ENCODE measurements at places on chromosomes 1 and 21. TPM values are rescaled to one million over a fixed set of nuclear protein-coding genes. Genes with fewer than 3 reads are reported as not detected.

The OR2T5 gene
- not detected for total RNA-seq

The OR2AK2 gene
- total RNA-seq: not detected

The FOXD3 gene
- total RNA-seq: 0.17 TPM

The TDRD5 gene
- not detected for total RNA-seq

- H3K27me3 ChIP-seq: no peaks in the 10 kb centered on the region
- H3K27ac ChIP-seq: no peak overlapping the region
- H3K4me3 ChIP-seq: no peak overlapping the region
- H3K36me3 ChIP-seq: peaks cover 6% of the 10 kb centered on the region
- DNase-seq: peak; percentile 57
Measured at GRCh38 chr1:212782422-212783154, 9.0 kb downstream of the NSL1 start.

DNA sequence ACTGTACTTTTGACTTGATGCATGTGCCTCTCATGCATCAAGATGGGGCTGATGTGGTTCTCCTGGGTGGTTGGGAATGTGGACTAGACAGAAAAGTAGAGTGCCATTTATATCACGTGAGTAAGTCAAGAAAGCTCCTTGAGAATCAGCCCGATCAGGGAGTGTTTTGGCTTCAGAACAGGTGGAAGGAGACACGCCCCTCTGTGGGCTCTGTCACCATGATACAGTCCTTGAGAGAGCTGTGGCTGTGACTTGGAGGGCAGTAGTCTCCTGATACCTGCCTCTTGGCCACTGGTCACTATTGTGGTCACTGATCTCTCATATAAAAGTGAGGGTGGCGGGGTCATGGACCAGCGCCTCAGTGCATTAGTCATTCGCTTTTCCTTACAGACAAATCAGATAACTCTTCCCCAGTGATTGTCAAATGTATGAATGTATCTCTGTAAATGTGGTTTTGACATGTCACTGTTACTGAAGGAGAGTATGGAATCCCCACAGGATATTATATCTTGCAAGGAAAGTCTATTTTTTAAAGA lies 8.9 kb upstream of the C4BPB start:
- H3K4me3 ChIP-seq: no peak overlapping the region
- peak; percentile 50 for DNase-seq
- H3K27me3 ChIP-seq: no peaks in the 10 kb centered on the region
- peaks cover 16% of the 10 kb centered on the region for H3K36me3 ChIP-seq
- peak overlapping the region; percentile 4 for H3K27ac ChIP-seq
- H3K4me1 ChIP-seq: peaks cover 21% of the 10 kb centered on the region

DNA sequence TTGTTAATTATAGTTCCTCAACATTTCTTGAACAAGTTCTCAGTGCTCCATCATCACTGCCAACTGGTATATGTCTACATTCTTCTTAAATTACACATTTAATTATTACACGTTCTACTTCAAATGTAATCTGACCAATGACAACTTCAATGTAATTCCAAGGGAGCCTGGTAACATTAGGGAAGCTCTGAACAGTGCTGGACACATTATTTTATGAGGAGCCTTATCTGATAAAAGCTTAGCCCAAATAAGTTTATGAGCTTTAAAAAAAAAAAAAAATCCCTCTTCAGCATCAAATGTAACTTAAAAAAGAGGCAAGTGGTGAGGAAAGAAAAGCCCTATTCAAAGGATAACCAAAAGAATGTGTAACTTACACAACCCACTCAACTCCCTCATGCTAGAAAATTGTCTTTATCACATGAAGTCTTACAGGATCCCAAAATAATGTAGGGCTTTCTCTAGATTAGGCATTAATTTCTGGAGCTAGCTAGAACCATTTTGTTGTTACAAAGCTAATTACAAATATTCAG lies 35.2 kb upstream of the ABCA4 start:
- H3K36me3 ChIP-seq: no peaks in the 10 kb centered on the region
- DNase-seq: no peak
- no peak overlapping the region for H3K27ac ChIP-seq
- H3K27me3 ChIP-seq: no peaks in the 10 kb centered on the region

DNA sequence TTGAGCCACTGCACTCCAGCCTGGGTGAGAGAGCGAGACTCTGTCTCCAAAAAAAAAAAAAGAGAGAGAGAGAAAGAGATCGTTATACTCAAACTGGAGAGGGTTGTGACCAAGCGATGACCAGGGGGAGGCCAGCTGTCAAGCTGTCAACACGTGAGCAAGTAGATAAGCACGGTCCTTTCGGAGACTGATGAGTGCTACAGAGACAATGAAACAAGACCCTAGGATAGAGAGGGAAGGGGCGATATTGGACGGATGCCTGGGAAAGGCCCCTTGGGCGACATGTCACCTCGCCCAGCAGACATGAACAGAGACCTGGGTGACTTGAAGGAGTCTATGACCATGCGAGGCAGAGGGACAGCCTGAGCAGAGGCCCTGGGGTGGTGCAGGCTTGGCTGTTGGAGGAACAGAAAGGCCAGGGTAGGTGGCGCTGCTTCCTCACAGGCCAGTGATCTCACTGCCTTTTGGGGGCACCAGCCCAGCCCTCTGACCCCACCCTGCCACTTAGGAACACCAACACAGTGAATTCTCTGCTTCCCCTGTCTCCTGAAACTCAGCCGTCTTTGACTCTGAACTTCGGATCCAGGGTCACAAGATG lies 100.8 kb upstream of the IFFO2 start:
- no peaks in the 10 kb centered on the region for H3K4me1 ChIP-seq
- H3K36me3 ChIP-seq: no peaks in the 10 kb centered on the region
- no peak overlapping the region for H3K27ac ChIP-seq
- H3K27me3 ChIP-seq: no peaks in the 10 kb centered on the region

- H3K4me1 ChIP-seq: no peaks in the 10 kb centered on the region
- no peak for DNase-seq
- no peak overlapping the region for H3K4me3 ChIP-seq
- no peaks in the 10 kb centered on the region for H3K27me3 ChIP-seq
Measured at GRCh38 chr1:33501774-33502173, 29.3 kb downstream of the ZSCAN20 start.

- no peak overlapping the region for H3K4me3 ChIP-seq
- H3K27ac ChIP-seq: no peak overlapping the region
- H3K27me3 ChIP-seq: no peaks in the 10 kb centered on the region
- peak; percentile 17 for DNase-seq
- H3K36me3 ChIP-seq: no peaks in the 10 kb centered on the region
- H3K4me1 ChIP-seq: no peaks in the 10 kb centered on the region
Measured at GRCh38 chr21:38859852-38860251, 54.1 kb downstream of the ETS2 start.

DNA sequence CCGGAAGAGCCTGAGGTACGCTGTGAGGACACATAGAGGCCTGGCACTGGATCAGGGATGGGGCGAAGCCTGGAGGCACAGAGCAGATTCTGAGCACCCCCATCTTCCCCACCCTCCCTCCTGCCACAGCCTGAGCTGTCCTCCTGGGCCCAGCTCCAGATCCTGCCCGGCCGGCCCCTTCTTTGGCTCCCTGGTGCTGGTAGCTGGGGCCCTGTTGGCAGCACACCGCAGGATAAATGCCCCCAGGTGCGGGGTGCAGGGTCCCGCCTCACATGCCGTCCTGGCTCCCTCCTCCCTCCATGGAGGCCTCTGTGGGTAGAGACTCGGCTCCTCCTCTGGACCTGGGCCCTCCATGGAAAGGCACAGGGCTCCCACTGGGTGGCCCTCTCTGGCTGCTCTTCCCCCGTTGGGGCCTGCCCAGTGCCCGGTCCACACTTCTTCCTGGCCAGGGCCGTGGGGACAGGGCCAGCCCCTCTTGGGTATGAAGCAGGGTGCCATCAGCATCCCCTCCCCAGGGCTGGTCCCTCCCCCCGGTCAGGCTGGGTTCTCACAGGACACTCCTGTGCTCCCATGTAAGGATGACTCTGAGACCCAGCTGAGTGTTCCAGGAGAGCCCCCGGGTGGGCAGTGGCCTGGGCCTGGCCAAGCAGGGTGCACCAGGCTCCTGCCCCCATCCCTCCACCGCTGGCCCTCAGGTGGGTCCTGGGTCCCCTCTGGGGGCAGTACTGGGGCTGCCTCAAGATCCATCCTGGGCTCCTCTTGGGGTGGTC lies 1.1 kb upstream of the OBSCN start:
- no peaks in the 10 kb centered on the region for H3K27me3 ChIP-seq
- H3K4me1 ChIP-seq: no peaks in the 10 kb centered on the region
- no peak overlapping the region for H3K27ac ChIP-seq
- DNase-seq: no peak
- H3K4me3 ChIP-seq: no peak overlapping the region

- no peaks in the 10 kb centered on the region for H3K4me1 ChIP-seq
- no peaks in the 10 kb centered on the region for H3K27me3 ChIP-seq
- no peak overlapping the region for H3K4me3 ChIP-seq
- DNase-seq: peak; percentile 80
- H3K27ac ChIP-seq: no peak overlapping the region
- peaks cover 38% of the 10 kb centered on the region for H3K36me3 ChIP-seq
Measured at GRCh38 chr1:28208818-28209441, 23.9 kb downstream of the DNAJC8 start.

DNA sequence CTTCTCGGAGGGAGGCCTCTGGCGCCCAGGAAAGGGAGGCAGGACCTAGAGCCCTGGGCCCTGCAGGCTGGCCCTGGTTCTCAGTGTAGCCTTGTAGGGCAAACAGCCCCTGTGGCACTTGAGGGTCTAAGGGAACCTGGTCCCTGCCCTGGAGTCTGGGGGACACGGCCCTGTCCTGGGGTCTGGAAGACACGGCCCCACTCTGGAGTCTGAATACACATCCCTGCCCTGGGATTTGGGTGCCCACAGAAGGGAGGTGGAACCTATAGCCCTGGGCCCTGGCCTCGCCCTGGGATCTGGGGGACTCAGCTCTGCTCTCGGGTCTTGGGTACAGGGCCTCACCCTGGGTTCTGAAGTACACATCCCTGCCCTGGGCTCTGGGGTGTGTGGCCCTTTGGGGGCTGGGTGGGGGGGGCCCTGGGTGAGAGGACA lies 97.9 kb downstream of the OBSCN start:
- H3K4me3 ChIP-seq: no peak overlapping the region
- H3K4me1 ChIP-seq: no peaks in the 10 kb centered on the region
- no peaks in the 10 kb centered on the region for H3K27me3 ChIP-seq
- no peaks in the 10 kb centered on the region for H3K36me3 ChIP-seq

DNA sequence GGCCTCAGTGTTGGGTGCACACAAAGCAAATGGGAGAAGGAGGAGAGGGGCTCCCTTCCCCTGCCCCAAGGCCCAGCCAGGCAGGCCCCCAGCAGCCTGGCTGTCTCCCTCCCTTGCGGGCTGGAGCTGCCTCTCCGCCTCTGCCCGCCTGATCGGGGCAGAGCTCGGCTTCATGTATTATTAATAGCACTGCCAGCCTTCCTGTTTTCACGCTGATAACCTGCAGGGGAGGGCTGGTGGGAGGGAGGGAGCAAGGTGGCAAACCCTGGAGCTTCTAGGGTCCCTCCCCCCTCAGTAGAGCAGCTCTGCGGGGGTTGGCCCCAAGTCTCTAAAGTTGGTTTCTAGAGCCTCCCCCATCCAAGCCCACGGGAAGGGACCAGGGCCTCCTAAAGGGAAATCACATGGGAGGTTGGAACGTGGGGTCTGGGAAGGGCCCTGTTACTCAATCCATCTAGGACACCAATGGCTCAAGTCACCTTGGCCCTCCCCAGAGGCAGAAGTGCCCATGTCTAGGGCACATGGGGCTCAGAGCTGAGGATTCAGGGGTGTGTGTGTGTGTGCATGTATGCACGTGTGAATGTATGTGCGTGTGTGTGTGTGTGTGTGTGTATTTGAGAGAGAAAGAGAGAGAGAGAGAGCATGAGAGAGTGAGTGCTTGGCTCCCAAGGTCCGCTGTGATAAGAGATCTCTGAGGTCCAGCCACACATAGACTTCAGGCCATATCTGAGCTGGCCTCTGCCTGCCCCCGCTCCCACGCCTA lies 21.8 kb upstream of the POU3F1 start:
- peaks cover 39% of the 10 kb centered on the region for H3K27me3 ChIP-seq
- no peaks in the 10 kb centered on the region for H3K36me3 ChIP-seq
- peaks cover 5% of the 10 kb centered on the region for H3K4me1 ChIP-seq
- H3K27ac ChIP-seq: no peak overlapping the region

DNA sequence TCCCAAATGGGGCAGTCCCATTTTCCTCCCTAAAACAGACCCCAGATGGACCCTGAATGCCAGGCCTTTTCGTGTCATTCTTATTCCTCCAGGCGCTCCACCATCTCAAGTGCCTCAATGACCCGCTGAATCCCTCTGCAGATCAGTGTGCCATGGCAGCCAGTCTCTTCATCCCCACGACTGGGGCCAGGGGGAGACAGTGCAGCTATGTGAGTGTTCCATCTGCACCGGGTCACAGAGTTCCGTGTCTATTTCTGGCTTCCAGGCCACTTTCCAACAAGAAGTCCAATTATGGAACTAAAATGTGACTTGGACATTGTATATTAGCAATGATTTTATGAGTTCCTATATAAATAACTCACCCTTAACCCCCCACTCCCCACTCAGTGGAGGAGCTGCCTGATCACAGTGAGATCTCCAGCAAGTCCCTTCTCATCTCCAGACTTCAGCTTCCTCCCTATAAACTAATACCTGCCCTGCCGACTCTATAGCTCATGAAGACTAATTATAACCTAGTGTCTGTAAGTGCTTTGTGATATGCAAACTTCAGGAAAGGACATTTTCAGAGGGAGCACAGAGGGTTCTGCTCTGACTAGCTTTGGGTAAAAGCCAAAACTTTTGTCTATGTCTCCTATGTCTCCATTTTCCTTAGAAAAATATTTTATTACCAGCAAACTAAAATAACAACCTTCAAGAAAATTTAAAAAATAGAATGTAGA lies 56.3 kb upstream of the NFASC start:
- no peak overlapping the region for H3K4me3 ChIP-seq
- H3K27me3 ChIP-seq: peaks cover 62% of the 10 kb centered on the region
- H3K4me1 ChIP-seq: no peaks in the 10 kb centered on the region
- no peak for DNase-seq

DNA sequence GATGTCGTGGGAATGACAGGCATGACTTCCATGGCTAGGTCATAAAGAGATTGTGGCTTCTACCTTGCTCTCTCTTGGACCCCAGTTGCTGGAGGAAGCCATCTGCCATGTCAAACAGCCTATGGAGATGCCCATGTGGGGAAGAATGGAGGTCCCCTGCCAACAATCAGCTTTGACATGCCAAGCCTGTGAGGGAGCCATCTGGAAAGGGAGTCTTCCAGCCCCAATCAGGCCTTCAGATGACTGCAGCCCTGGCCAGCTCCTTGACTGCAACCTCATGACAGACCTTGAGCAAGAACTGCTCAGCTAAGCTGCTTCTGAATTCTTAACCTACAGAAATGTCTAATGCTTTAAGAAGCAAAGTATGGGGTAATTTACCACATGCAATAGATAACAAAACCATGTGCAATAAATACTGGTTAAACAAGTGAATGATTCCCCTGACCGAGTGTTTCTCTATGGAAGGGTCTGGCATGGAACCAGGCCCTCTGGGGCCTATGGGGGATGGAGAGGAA lies 187.1 kb downstream of the HIVEP3 start:
- H3K36me3 ChIP-seq: no peaks in the 10 kb centered on the region
- no peaks in the 10 kb centered on the region for H3K27me3 ChIP-seq
- H3K27ac ChIP-seq: no peak overlapping the region
- H3K4me3 ChIP-seq: no peak overlapping the region
- H3K4me1 ChIP-seq: no peaks in the 10 kb centered on the region
- no peak for DNase-seq

- peak; percentile 91 for DNase-seq
- H3K4me1 ChIP-seq: peaks cover 47% of the 10 kb centered on the region
- H3K36me3 ChIP-seq: no peaks in the 10 kb centered on the region
- H3K27me3 ChIP-seq: no peaks in the 10 kb centered on the region
Measured at GRCh38 chr1:233707153-233707879, 93.4 kb downstream of the KCNK1 start.

GRCh38 chr1:161070761-161071160 lies 1.1 kb upstream of the ARHGAP30 start:
- H3K4me3 ChIP-seq: no peak overlapping the region
- no peaks in the 10 kb centered on the region for H3K4me1 ChIP-seq
- no peaks in the 10 kb centered on the region for H3K36me3 ChIP-seq
- DNase-seq: no peak
- H3K27ac ChIP-seq: no peak overlapping the region

GRCh38 chr1:216051071-216051470 lies 372.2 kb downstream of the USH2A start:
- no peak overlapping the region for H3K4me3 ChIP-seq
- H3K4me1 ChIP-seq: no peaks in the 10 kb centered on the region

All from PC-3 (cell line).